ENCODE measurements at places on chromosomes 3 and 15.

- no peak for DNase-seq
These were observed 125.8 kb downstream of the TNIK start for GRCh38 chr3:171334465-171334811.

DNA sequence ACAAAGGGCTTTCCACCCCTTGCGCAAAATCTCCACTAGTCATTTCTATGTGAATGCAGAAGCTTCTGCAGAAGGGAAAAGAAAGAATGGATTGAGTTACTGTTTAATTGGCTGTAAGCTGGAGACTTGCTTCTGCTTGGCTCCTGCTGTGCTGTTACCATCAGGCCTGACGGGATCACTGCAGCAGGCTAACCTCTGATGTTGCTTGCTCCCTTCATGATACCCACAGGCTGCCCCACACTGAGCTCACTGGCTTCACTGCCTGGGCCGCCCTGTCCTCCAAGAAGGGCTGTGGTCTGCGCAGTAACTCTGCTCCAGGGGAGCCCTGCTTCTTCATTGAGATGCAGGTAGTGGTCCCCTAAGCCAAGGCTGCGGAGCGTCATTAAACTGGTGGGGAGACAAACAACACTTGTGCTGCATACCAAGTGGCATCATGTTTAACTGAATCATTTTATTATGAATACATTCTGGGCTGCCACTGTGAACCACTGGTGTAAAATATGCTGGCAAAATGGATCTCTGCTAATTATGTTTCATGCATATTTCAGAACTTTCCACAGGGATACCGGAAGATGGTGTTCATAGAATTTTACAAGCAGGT is 78.6 kb downstream of the WDR49 start:
- no peak for DNase-seq

DNA sequence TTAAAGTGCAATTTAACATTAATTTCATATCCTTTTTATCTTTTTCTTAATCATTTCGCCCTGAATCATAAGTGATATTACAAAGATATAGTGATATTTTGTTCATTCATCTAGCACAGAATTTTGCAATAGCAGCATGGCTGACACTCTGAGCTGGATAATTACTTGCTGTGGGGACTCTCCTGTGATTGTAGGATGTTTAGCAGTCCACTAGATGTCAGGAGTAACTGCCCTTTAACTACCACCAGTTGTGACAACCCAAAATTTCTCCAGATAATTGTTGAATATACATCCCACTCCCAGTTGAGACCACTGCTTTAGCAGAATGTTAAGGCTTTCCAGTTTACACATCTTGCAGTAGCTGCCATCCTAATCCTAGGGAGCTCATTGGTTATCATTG is 196.8 kb upstream of the MBNL1 start:
- DNase-seq: no peak

- DNase-seq: no peak
These were observed 183.3 kb downstream of the AKAP13 start for GRCh38 chr15:85563731-85564130.

- no peak for DNase-seq
These were observed 344.2 kb upstream of the MCTP2 start for GRCh38 chr15:93887151-93887550.

- DNase-seq: no peak
These were observed 46.0 kb downstream of the TSC22D2 start for GRCh38 chr3:150454085-150454484.

DNA sequence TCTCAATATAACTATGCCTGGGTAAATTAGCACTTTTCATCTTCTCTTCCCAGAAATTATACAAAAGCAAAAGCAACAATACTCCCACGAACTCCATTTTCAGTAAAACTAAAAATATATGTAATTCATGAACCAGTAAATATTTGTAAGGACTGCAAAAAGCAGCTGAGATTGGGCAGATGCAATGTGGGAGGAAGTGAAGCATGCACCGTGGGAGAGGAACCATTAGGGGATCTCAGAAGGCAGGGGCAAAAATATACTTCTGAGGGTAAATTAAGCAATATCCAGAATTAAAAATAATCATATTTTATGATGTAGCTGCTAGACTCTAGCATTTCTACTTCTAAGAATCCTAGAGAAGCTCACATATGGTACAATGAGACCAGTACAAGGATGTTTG is 20.2 kb downstream of the CFAP91 start:
- DNase-seq: no peak

DNA sequence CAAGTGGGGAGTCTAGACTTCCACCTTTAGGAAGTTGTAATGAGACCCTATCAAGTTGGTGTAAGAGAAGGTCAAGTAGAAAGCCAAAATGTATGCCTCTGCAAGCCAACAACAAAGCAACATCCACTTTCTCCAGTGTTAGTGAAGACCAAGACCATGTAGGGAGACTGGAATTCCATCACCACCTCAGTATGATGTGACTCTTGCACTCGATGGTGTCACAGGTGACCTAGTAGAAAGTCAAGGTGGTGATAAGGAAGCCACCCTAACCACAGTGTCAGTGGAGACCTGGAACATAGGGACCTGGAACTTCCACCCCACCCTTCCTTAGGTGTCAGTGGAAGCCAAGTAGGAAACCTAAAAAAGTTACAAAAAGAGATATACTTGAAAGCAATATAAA is 278.1 kb upstream of the KCNMB2 start:
- DNase-seq: no peak

- no peak for DNase-seq
These were observed 61.5 kb upstream of the GRM7 start for GRCh38 chr3:6799264-6799915.

DNA sequence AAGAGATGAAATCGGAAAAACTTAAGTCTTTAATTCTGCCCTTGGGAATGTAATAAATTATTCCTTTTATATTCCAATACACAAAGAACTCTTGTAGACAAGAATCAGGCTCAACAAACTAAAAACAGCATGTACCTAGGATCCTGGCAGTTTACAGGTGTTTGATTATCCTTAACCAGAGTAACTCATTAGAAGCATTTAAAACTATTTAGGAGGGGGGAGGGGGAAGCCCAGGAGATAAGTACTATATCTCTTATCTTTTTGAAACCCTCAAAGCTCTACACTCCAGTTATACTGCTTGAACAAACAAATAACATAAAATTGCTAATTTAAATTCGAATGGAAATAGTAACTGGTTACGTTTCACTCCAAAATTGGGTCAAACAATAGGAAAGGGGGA is 1.9 kb downstream of the CNBP start:
- no peak for DNase-seq

- no peak for DNase-seq
These were observed 38.2 kb downstream of the VPS13C start for GRCh38 chr15:62021991-62022600.

GRCh38 chr3:140151321-140151720 is 216.3 kb downstream of the CLSTN2 start:
- no peak for DNase-seq

- no peak for DNase-seq
These were observed 318.5 kb downstream of the TBC1D5 start for GRCh38 chr3:17423786-17424536.

GRCh38 chr3:196202516-196202970 is 8.7 kb downstream of the ZDHHC19 start:
- no peak for DNase-seq

- DNase-seq: no peak
These were observed 26.1 kb downstream of the GRK7 start for GRCh38 chr3:141789281-141789680.

DNA sequence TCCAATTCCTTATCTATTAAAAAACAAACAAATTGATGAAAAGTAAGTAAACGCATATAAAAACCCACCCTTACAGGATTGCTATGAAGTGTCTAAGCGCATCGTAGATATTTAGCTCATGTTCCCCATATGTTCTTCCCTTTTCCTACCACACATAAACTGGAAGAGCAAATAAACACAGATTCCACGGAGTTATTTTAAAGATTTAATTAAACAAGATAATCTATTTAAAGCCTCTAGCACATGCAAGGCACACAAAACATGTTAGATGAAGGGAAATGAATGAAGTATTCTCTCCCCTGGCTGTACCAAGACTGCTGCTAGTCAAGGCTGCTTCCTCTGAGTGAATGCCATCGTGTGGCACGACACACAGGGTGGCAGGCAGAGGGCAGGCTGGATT is 78.4 kb upstream of the FGF12 start:
- DNase-seq: no peak

DNA sequence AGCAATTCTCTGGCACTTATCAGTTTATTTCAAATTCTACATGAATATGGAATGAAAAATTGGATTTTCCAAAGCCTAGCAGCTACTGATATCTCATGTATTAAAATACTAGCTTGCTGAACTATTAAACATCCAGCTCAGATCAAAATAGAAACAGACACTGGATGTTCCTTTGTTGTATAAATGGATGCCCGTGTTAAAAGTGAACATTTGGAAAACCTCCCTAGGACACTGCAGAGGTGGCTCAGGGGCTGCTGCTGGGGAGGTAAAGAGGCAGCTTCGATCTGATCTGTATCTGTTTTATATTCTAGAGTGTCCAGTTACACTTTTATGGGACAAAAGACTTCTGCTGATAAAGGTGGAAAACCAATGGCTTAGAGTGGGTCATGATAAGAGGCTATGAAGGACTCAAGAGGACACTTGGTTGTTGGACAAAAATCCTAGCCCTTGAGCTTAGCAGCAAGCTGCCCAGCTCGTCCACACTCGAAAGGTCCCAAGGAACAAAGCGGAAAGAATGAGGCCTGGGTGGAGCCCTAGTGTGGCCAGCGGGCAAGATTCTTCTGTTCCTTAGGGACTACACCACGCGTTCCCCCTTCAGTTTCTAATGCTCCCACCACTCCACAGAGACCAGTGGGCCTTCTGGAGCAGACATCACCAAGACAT is 9.9 kb downstream of the MESD start:
- no peak for DNase-seq

- DNase-seq: no peak
These were observed 515.6 kb downstream of the NAALADL2 start for GRCh38 chr3:175374705-175375104.

GRCh38 chr3:182036382-182036781 is 324.7 kb downstream of the SOX2 start:
- DNase-seq: no peak

DNA sequence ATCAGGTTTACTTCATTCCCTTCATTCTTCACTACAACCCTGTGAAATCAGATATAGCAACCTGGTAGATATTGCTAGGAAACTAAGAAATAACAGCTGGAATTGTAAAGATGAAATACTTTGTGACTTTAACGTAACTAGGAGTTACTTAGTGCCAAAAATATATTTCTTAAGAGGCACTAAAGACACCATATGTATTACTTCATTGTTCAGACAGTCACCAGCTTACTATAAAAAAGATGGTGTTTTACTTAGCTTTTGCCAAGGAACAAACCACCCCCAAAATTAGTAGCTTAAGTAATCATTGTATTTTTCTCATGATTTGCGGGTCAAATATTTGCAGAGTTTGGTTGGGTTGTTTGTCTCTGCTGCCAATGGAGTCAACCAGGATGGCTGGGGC is 62.5 kb downstream of the PROS1 start:
- no peak for DNase-seq

DNA sequence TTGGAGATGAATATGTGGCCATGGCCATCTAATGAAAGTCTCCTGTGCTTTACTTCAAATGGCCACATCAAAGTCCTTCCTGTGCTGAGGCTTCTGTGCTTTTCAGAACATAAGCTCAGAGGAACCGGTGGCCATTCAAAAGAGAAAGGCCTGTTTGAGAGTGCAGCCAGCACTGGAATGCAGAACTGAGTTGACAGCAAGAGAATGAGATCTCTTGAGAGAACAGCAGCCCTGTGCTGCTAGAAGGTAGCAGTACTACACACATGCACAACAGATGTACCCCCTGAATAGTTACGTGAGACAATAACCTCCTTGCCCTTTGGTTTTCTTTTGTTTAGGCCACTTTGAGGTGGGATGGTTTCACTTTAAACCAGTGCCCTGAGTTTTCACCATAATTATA is 292.5 kb downstream of the PTPRG start:
- no peak for DNase-seq

DNA sequence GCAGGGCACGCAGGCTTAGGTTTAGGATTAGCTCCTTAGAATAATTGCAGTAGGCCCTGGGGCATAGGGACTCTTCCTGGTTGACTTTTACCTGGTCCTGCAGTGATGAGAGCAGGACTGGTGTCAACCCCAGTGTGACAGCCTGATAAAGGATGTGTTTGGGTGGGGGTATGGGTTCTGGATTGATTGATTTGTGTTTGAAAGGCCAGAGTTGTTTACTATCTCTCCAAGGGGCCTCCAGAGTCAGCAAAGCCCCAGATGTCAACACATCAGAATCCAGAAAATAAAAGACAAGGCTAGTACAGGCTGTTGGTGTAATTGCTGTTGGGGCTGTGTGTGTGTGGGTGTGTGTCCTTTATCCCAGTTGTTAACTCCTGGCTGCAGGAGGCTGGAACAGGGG is 122.3 kb downstream of the CHRNA7 start:
- DNase-seq: no peak

DNA sequence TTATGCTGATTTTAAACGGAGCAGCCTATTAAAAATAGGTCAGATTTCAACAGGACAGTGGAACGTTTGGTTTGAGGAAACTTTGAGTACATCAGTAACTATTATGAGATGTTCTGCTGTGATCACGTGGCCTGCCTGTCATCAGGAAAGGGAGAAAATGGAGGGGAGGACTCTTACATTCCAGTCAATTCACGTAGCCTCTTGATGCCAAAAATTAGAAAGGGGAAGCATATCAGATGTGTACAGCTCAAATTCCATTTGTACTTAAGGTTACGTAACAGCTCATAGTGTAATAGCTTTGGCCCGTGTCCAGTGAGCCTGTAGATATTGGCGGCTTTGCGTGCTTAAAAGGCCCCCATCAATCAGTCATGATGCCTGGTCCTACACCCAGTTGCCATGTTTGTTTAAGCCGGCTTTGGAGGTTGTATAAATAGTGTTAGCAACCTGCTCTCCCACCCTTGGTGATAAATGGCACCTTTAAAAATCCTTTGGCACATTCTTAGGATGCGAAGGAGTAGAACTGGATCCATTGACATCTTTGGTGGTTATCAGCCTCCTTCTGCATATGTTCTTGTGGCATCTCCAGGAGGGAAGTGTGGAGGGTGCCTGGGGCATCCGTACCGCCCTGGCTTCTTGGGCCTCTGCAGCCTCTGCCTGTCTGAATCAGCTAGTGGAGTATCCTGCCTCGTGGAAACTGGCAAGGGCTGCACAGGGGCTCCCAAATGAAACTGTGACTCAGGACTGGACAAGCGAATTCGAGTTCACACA is 163.9 kb downstream of the THSD4 start:
- no peak for DNase-seq

DNA sequence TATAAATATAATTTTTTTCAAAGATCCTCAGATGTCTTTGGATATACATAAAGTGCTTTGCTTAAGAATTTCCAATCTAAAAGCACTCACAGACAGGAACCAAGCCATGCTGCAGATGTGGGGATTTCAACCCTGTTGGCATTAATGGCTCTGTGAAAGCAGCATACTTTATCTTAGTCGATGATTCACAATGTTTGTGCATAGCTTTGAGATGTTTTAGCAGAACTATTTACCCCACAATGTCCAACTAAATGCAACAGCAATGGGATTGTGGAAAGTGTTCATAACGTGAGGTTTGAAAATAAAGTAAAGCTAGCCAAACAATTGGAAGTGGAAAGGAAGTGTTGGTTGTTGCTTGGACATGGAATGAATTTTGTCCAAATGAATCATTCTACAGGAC is 371.4 kb downstream of the SOX2 start:
- DNase-seq: no peak
